Ascending aorta (tissue), 2 donors: ENCODE measurements at places on chromosomes 16 and 17. TPM values are rescaled to one million over a fixed set of nuclear protein-coding genes. Genes with fewer than 3 reads are reported as not detected.

DNA sequence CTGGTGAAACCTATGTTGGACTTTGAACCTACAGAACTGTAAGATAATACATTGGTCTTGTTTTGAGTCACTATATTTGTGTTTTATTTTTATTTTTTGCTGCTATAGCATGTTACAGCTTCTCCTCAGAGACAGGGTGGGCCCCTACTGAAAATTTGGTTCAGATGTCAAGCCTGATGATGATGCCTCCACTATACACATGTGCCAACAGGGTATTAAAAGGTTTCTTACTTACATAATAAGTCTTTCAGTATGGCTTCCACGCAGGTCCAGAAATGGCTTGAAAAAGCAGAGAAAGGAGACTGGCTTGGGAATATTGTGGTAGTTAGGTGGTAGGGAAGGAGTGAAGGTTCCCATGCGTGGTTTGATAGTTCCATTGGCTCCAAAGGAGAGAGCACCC, 52.9 kb upstream of the ELAC2 start:
- no peak for DNase-seq
- H3K27me3 ChIP-seq: no peaks in the 10 kb centered on the region
- H3K4me3 ChIP-seq: no peak overlapping the region

DNA sequence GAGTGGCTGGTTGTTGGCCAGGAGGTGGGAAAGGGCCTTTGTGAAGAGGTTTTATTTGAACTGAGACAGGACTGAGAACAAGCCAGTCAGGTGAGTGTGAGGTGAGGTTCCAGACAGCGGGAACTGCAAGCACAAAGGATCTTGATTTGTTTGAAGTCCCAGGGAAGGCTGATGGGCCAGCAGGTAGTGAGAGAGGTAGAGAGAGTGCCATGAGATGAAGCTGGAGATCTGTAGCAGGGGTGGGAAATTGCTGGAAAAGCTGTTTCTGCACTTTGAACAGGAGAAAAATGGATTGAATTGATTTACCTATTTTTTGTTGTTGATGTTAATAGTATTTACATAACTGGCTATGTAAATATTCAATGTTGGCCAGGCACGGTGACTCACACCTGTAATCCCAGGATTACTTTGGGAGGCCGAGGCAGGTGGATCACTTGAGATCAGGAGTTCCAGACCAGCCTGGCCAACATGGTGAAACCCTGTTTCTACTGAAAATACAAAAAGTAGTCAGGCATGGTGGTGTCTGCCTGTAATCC, 7.7 kb upstream of the DCTPP1 start:
- H3K27me3 ChIP-seq: no peaks in the 10 kb centered on the region
- no peak for DNase-seq

GRCh38 chr17:65797101-65797500, 235.7 kb upstream of the AXIN2 start:
- H3K27ac ChIP-seq: no peak overlapping the region
- no peak for DNase-seq
- H3K4me1 ChIP-seq: no peaks in the 10 kb centered on the region
- no peaks in the 10 kb centered on the region for H3K27me3 ChIP-seq
- H3K4me3 ChIP-seq: no peak overlapping the region

DNA sequence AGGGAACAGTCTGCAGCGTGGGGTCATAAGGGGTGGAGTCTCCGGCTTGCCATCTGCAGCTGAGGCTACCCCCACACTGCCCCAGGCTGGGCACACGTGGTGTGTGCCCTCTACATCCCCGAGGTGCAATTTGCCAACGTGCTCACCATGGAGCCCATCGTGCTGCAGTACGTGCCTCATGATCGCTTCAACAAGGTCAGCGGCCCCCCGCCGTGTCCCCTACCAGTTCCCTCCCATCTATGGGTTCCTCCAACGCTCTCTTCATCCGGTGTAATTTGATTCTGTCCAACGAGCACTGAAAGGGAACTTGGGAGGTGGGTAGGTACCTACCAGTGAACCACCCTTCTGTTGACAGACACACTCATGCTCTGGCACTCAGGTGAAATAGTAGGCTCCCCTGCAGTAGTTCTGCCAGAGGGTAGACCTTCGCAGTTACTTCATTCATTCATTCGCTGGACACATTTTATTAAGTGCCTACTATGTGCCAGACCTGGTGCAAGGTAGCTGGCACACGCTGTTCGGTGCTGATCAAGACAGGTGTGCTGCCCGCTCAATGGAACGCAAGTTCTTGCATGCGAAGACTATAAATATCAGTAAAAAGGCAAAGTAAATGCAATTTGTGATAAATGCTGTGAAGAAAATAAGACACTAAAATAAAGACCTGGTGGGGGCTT, 2.7 kb downstream of the MLLT6 start:
- H3K27ac ChIP-seq: no peak overlapping the region
- H3K27me3 ChIP-seq: no peaks in the 10 kb centered on the region
- H3K36me3 ChIP-seq: peaks cover 40% of the 10 kb centered on the region
- no peak overlapping the region for H3K4me3 ChIP-seq

DNA sequence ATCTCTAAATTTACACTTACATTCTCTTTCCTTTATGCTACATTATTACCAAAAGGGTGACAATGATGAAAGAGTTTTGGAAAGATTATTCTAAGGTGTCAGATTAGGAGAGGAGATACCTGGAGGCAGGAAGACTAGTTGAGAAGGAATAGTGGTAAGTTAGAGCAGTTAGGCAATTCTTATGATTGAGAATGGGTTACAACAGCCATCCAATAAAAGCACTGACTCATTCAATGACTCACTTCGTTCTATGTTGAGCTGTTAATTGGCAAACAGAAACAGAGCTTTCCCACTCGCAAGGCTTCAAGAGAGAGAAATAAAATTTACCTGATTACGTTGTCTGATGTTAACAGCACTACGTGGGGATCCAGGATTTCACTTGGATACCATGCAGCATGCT, 5.8 kb downstream of the NUP88 start:
- peaks cover 4% of the 10 kb centered on the region for H3K4me1 ChIP-seq
- no peaks in the 10 kb centered on the region for H3K27me3 ChIP-seq
- peak overlapping the region; percentile 9 for H3K4me3 ChIP-seq
- H3K36me3 ChIP-seq: peaks cover 50% of the 10 kb centered on the region
- no peak for DNase-seq

- no peaks in the 10 kb centered on the region for H3K27me3 ChIP-seq
- peak overlapping the region; percentile 98 for H3K27ac ChIP-seq
- H3K4me3 ChIP-seq: peak overlapping the region; percentile 92
- DNase-seq: no peak
These were observed 999 bp downstream of the MARF1 start for GRCh38 chr16:15641753-15642556.

DNA sequence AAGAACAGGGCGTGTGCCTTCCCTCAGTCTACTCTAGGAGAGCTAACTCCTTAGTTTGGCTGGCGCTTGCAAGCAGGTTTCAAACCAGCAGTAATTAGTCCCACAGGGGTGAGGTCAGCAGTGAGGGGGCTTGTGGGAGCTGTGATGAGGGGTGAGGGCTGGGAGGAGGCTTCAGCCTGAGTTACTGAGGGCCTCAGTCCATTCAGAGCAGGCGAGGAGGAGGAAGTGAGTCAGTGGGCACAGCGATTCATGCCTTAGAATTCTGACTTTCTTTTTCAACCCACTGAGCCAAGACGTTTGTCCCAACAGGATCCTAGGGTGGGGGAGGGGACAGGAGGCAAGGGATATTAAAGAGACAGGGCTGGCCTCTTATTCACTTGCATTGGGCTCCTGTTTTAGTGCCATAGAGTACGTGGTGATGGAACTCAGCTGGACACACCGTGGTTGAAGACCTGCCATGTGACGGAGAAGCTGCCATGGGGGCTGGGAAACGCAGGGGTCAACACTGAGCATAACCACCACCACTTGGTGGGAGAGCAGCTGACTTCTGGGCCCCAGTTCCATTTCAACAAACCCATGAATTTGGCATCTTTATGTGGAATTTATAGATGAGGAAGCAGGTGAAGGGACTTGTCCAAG, 8.3 kb upstream of the ITGA3 start:
- H3K36me3 ChIP-seq: no peaks in the 10 kb centered on the region
- peak; percentile 77 for DNase-seq
- H3K4me1 ChIP-seq: peaks cover 31% of the 10 kb centered on the region
- no peak overlapping the region for H3K4me3 ChIP-seq
- H3K27ac ChIP-seq: peak overlapping the region; percentile 67

- no peaks in the 10 kb centered on the region for H3K27me3 ChIP-seq
- peaks cover 11% of the 10 kb centered on the region for H3K4me1 ChIP-seq
- no peak for DNase-seq
- H3K4me3 ChIP-seq: no peak overlapping the region
- peaks cover 54% of the 10 kb centered on the region for H3K36me3 ChIP-seq
- no peak overlapping the region for H3K27ac ChIP-seq
These were observed 10.6 kb downstream of the CTRB1 start for GRCh38 chr16:75229172-75230031.

DNA sequence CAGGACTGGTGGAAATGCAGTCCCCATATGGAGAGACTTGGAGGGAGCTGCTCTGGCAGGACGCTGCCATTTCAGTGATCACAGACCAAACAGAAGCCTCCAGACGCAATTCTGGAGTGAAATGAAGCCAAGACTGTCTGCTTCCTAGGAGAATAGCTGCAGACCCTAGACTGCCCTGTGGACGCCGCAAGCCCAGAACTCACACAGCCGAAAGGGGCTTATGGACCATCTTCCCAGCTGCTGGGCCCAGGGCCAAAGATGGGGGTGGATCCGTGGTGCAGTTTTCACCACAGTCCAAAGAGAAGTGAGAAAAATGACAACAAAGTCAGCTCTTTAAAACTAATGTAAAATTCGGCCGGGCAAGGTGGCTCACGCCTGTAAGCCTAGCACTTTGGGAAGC, 165.7 kb downstream of the CBLN1 start:
- H3K27me3 ChIP-seq: no peaks in the 10 kb centered on the region
- no peak overlapping the region for H3K27ac ChIP-seq
- H3K4me3 ChIP-seq: no peak overlapping the region
- no peak for DNase-seq
- no peaks in the 10 kb centered on the region for H3K4me1 ChIP-seq

- no peak for DNase-seq
- H3K27me3 ChIP-seq: no peaks in the 10 kb centered on the region
- no peak overlapping the region for H3K27ac ChIP-seq
- H3K4me1 ChIP-seq: no peaks in the 10 kb centered on the region
These were observed 27.7 kb downstream of the CLUH start for GRCh38 chr17:2683912-2684311.

- no peak overlapping the region for H3K27ac ChIP-seq
- H3K4me1 ChIP-seq: peaks cover 3% of the 10 kb centered on the region
- H3K4me3 ChIP-seq: no peak overlapping the region
- no peaks in the 10 kb centered on the region for H3K27me3 ChIP-seq
- no peak for DNase-seq
These were observed 583.6 kb upstream of the CDH5 start for GRCh38 chr16:65782611-65783600.

DNA sequence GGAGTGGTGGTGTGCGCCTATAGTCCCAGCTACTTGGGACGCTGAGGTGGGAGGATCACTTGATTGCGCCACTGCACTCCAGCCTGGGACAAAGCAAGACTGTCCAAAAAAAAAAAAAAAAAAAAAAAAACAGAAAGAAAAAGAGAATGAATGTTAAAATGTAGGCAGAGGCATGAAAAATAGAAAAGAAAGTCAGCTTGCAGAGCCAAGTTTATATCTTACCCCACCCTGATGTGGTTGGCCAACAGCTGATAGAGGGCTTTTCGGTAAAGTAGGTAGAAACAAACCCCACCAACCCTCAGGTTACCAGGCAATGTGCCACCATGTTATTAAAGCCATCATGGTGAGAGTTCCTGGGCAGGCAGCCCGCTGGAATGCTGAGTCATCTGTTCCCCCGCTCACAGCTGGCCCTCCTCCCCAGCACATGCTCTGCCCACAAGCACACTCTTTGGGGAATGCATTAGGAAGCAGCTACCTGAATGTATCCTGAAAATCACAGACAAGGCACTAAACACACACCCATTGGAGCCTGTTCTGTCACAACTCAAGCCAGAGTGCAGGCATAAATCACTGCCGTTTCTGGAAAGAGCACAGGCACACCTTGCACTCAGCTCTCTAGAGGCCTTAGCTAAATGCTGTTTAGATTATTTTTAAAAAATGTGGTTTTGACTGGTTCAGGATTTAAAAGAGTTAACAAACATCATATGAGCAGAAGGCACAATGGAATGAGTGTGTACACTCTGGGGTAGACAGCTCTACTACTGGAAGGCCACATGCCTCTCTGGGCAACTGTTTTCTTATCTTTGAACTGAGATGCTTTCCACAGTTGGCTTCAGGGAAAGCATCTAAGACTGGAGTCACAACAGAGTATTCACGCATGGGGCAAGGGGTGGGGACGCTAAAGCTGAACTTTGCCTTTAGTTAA, 128.5 kb downstream of the PARN start:
- H3K27ac ChIP-seq: peak overlapping the region; percentile 84
- DNase-seq: peak; percentile 93
- H3K4me1 ChIP-seq: peaks cover 25% of the 10 kb centered on the region
- H3K36me3 ChIP-seq: no peaks in the 10 kb centered on the region
- H3K27me3 ChIP-seq: no peaks in the 10 kb centered on the region

DNA sequence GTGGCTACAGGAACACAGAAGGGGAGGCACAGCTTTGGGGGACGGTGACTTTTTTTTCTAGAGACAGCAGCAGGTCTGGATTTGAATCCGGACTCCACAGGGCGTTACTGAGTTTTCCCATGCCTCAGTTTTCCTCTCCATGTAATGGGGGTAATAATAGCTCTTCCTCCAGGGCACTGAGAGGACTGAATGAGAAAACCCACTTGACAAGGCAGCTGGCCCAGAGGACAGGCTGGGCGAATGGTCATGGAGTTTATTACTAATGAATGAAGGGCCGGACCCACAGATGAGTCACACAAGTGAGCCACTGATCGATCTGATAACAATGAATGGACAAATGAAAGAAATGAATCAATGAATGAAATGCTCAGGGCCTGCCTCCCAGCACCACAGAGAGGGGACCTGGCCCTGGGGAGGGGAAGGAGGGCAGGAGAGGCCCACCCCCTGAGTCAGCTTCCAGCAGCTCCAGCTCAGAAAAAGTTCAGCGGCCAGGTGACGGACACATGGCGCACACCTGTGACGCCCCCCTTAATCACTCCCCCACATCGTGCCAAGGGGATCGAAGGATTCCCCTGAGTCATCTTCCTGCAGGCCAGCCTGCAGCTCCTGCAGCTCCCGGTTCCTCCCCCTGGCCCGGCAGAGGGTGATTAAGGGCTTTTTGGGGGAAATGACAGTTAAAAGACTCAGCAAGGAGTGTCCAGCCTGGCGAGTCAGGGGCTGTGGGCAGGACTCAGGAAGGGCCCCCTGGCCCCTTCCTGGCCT, 54.3 kb downstream of the SOCS1 start:
- no peak for DNase-seq
- H3K4me3 ChIP-seq: no peak overlapping the region
- H3K27me3 ChIP-seq: no peaks in the 10 kb centered on the region
- H3K27ac ChIP-seq: no peak overlapping the region
- H3K36me3 ChIP-seq: no peaks in the 10 kb centered on the region
- no peaks in the 10 kb centered on the region for H3K4me1 ChIP-seq

- H3K27me3 ChIP-seq: no peaks in the 10 kb centered on the region
- peaks cover 11% of the 10 kb centered on the region for H3K4me1 ChIP-seq
- peaks cover 17% of the 10 kb centered on the region for H3K36me3 ChIP-seq
- no peak for DNase-seq
- no peak overlapping the region for H3K27ac ChIP-seq
These were observed 2.9 kb downstream of the UNC119 start for GRCh38 chr17:28549236-28550132.

- peak overlapping the region; percentile 72 for H3K27ac ChIP-seq
- H3K27me3 ChIP-seq: no peaks in the 10 kb centered on the region
- H3K4me3 ChIP-seq: peak overlapping the region; percentile 96
- peak; percentile 54 for DNase-seq
These were observed 58.8 kb upstream of the GSE1 start for GRCh38 chr16:85554114-85554888.

Gene STAC2
- 7.9 TPM for total RNA-seq

Gene RNF112
- 0.53 TPM for total RNA-seq

Gene NOMO2
- 110 TPM for total RNA-seq

Gene KRT34
- not detected for total RNA-seq

Gene KRTAP4-3
- total RNA-seq: not detected

Gene ABCC1
- total RNA-seq: 144 TPM

Gene CES5A
- total RNA-seq: not detected

Gene PRSS33
- 15.4 TPM for total RNA-seq

Gene ACTG1
- total RNA-seq: 6,075 TPM
